ENCODE measurements at places on chromosomes 12 and 14. TPM values are rescaled to one million over a fixed set of nuclear protein-coding genes. Genes with fewer than 3 reads are reported as not detected.

KRT74 gene
- total RNA-seq = not detected

- no peaks in the 10 kb centered on the region for H3K4me1 ChIP-seq
- no peak overlapping the region for H3K4me3 ChIP-seq
- no peaks in the 10 kb centered on the region for H3K36me3 ChIP-seq
- no peak for DNase-seq
- no peaks in the 10 kb centered on the region for H3K27me3 ChIP-seq
These were observed 322.3 kb upstream of the E2F7 start for GRCh38 chr12:77387671-77388070.

- H3K27me3 ChIP-seq = no peaks in the 10 kb centered on the region
- no peak overlapping the region for H3K27ac ChIP-seq
- H3K36me3 ChIP-seq = no peaks in the 10 kb centered on the region
- H3K4me3 ChIP-seq = no peak overlapping the region
- no peak for DNase-seq
These were observed 69.0 kb upstream of the CLMN start for GRCh38 chr14:95388699-95389098.

DNA sequence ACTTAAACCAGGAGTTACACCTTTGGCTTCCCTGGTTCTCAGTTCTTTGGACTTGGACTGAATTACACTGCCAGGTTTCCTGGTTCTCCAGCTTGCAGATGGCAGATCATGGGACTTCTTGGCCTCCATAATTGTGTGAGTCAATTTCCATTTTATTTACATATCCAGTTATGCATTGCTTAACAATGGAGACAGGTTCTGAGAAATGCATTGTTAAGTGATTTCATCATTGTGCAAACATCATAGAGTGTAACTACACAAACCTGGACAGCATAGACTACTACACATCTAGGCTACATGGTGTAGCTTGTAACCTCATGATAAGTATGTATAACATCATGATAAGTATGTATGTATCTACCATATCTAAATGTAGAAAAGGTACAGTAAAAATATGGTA is 276.1 kb upstream of the BTG1 start:
- peaks cover 6% of the 10 kb centered on the region for H3K4me1 ChIP-seq
- H3K4me3 ChIP-seq = no peak overlapping the region

DNA sequence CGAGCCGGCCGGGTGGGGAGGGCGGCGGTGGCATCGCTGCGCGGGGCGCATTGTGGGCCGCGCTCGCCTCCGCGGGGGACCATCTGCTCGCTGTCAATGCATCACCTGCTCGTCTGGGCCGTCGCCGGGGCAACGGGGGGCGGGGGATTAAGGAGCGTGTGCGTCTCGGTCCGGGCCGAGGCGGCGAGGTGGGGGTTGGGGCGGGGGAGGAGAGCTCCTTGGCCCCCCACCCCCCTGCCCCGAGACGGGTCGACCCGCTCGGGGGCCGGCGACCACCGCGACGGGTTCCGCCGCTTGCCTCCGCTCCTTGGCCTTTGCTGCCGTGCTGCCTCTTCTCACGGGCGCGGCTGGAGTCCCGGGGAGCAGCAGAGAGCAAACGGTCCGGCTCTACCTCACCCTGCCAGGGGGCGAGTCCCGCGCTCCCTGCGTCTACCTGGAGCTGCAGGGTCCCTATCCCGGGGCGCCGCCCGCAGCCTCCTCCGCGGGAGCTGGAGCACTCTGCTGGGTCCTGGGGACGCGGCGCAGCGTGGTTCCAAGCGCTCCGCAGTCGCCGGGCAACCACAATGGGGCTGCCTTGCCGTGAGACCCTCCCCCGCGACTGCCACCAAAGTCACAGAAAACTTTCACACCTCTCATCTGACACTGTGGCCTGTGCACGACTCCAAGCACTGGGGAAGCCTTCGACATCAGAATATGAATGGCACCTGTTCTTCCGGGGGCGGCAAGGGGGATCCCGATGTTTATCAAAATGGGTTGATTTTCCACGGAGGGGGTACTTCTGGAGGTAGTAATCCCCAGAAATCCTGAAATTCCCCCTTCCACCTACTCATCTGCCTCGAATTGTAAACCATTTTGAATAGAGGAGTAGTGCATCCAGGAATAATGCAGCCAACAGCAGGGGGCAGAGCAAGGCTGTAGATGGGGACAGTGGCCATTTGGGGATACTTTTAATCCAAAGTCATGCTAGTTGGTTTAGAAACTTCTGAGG is at the start of gene C12orf42:
Gene C12orf42, minus strand, starts transcription at position 500 of the 988 bp plus-strand sequence. CDS start 17,542 bp downstream, outside the sequence.
- no peaks in the 10 kb centered on the region for H3K27me3 ChIP-seq
- no peaks in the 10 kb centered on the region for H3K36me3 ChIP-seq
- peak; percentile 53 for DNase-seq
- peaks cover 2% of the 10 kb centered on the region for H3K4me1 ChIP-seq

LUM gene
- not detected for total RNA-seq

DNA sequence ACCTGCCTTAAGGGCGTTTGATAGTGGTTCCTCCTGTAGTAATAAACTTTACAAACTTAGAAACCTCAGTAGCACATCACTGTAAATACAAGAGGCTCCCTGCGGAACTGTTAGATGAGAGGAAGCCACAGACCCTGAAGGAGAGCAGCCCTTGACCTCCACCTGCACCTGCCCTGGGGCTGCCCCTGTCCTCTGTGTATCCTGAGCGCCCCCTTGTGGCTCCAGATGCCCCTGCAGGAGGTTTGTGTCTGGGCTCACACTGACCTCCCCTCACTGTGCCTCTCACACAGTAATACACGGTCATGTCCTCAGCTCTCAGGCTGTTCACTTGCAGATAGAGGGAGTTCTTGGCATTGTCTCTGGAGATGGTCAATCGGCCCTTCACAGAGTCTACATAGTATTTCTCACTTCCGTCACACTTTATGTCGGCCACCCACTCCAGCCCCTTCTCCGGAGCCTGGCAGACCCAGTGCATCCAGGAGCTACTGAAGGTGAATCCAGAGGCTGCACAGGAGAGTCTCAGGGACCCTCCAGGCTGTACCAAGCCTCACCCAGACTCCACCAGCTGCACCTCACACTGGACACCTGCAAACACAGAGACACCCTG is 1059.8 kb downstream of the TMEM121 start:
- no peaks in the 10 kb centered on the region for H3K27me3 ChIP-seq
- H3K36me3 ChIP-seq = no peaks in the 10 kb centered on the region
- no peak overlapping the region for H3K27ac ChIP-seq
- DNase-seq = no peak

IFNG-AS1 gene
- total RNA-seq = not detected

All from H1 (cell line).